ENCODE measurements at places on chromosomes 11 and 22.

GRCh38 chr22:27906241-27906640, 12.8 kb downstream of the PITPNB start:
- no peak for DNase-seq

- DNase-seq = no peak
These were observed 60.9 kb upstream of the BMAL1 start for GRCh38 chr11:13216711-13217075.

GRCh38 chr11:113773092-113773415, 438 bp downstream of the ZW10 start:
- peak; percentile 46 for DNase-seq

DNA sequence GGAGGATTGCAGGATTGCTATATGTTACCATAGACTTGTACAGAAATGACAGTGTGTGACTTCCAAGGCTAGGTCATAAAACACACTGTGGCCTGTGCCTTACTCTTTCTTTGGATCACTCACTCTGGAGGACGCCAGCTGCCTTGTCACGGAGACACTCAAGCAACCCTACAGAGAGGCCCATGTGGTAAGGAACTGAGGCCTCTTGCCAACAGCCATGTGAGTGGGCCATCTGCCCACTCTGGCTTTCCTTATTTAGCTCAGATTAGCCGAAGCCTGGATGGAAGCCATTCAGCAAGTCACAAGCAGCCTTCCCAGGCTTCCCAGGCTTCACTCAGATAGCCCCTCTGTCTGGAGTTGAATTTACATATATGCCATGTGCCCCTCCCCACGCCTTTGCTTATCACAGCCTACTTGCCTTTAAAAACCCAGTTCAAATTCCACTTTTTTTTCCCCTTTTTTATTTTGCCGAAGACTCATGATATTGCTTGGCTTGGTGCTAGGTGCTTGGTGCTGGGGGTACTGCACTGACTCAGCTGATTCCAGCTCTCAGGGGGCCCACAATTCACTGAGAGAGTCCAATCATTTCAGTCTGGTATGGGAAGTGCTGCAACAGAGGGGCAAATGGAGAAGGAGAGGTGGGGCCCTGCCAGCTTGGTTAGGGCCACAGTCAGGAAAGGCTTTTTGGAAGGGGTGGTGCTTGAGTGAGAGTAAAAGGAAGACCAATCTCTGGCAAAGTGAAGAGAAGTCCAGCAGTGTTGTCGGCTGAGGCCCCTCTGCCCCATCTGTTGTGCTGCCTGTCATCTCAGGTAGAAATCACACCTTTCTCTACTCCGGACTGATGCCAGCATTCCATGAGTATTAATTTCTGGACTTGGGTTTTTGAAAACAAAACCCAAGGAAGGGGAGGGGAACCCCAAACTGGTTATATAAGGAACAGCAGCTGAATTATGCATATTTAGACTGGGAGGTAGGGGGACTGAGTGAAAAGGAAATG, 14.5 kb upstream of the P4HA3 start:
- DNase-seq = no peak

DNA sequence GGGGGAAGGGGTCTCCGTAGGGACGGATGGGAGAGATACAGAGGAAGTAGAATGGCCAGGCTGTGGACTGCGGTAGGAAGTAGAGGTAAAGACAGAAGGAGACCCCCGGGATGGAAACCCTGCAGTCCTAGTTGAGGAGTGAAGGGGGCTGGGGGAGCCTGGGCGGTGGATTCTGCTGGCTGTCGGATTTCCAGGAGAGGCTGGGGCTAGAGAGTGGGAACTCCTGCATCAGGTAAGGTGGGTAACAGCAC, 727 bp upstream of the SCARF2 start:
- no peak for DNase-seq

DNA sequence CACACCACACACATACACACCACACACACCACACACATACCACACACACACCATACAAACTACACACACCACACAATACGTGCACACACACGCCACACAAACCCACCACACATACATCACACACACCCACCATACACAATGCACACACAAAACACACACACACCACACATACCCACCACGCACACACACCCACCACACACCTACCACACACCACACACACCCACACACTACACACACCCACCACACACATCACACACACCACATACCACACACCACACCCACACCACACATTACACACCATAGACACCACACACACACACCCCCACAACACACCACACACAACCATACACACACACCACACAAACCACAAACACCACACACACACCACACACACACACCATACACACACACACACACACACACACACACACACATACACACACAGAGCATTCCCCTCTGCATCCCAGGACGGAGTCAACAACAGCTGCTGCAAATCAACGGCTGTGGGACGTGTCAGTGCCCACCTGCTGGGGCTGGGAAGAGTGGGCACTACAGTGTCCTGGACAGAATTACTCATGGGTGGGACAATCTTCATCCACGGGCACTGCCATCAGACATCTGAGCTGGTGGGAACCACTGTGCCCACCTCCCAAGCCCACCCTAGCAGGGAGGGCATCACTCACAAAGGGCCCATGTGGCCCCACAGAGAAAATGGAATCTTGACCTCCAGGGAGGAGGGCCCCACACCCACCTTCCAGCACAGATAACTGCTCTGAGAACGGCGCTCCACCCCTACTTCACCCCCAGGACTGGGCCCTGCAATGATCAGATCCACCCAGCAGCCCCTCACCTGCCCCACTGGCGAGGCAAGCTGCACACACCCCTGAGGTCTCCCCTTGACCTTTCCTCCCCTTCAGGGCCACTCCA, 8.4 kb downstream of the TP53I11 start:
- DNase-seq = no peak

All from hematopoietic multipotent progenitor cell treated with erythropoietin and hydrocortisone succinate and interleukin-3 and kit ligand, for 4 days (in vitro differentiated cells).